Right renal cortex interstitium (tissue), 3 donors: ENCODE measurements at places on chromosomes 4 and X. TPM values are rescaled to one million over a fixed set of nuclear protein-coding genes. Genes with fewer than 3 reads are reported as not detected.

DNA sequence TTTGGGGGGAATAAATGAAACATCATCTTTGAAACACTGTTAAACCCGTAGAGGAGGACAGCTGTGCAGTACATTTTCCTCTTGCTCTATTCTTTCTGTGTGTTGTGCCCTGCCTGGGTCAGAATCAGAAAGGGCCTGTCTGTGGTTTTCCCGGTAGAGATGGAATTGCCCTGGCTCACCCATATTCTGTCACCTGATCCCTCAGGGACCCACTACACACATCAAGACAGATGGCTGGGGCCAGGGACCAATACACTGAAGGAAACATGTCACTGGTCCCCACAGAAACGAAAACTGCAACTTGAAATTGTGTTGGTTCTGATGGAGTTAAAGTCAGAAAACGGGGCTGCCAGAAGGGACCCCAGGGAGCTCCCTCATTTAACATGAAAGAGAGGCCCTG is 114.9 kb downstream of the ZNF827 start:
- DNase-seq = no peak

- DNase-seq = no peak
These were observed 230.2 kb downstream of the CLCN4 start for GRCh38 chrX:10387011-10387410.

DNA sequence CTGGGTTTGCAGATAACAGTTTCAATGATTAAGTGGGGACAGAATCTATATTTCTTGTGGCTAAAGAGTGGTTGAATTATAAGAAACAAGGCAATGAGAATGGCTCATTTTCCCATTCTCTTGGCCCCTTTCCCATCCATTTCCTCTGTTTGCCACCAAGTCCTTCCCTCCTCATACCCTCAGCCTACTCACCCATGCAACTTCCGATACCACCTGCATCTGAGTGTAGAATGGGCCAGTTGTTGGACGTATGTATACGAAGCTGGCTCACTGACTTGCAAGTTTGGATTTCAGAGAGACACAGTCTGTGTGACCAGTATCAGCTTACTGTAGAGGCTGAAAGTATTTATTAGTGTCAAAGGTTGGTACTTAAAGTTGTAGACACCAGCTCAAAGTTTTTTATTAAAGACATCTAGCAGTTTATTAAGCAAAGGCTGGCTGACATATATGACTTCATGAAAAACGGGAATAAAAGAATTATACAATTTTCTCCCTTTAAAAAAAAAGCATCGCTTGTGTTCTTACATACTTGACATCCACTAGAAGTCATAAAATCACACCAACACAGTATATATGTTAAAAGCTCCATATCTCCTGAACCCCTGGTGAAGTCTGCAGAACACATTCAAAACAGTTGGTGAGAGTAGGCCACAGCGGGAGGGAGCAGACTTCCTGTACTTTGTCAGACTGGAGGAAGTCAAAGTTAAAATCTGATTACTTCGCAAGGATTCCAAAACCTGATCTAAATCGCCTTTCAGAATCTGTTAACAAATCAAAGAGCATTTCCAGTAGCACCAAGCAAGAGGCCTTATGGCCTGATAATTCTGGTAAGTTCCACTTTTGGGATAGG is 22.4 kb upstream of the STIM2 start:
- DNase-seq = no peak

DNA sequence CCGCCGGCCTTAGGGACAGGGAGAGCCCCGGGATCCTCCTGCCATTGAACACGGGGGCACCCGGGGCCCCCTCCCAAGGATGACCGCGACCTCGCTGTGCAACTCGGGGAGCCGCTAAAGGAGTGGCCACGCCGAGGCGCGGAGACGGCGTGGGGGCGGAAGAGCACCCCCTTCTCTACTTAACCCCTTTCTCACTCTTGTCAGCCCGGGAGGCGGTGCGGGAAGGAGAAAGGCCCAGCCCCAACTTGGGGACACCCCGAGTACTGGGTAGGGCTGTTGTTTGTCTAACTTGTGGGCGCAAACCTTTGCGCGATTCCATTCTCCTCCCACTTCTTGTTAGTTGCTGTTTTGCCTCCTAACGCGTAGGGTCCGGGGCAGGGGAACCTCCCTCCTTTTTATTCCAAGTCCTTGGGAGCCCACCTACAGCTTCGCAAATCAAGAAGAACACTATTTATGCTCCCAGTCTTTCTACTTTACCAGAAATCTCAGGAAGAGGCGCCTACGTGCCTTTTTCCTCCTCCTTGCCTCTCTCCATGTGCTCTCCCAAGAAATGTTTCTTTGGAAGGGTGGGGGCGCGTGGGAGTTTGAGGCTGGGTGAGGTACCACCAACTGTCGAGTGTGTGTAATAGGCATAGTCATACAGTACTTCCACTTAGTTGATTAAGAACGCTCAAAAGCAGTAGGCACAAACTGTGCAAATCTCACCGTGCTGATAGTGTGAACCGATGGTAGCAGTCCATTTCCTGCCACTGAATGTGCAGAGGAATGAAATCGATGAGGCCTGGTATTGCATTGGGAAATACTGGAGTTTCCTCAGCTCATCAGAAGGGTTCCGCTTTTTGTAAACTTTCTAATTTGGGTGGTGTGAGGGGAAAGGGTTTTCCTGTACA is 813 bp downstream of the DIAPH2 start:
- no peak for DNase-seq

The MOB1B gene
- 38.1 TPM for polyA plus RNA-seq
